Activated T-helper 1 cell treated with anti-CD3 and anti-CD28 coated beads, Interleukin-12 subunit alpha, Interleukin-12 subunit beta, Interleukin-2, Interleukin-4 antibody, amounts not matched to agents 30 ng/mL and 10 ng/mL and 1 ng/mL, durations not matched to agents 14 hours and 24 hours and 36 hours (primary cell): ENCODE measurements at places on chromosomes 2 and 18. TPM values are rescaled to one million over a fixed set of nuclear protein-coding genes. Genes with fewer than 3 reads are reported as not detected.

DNA sequence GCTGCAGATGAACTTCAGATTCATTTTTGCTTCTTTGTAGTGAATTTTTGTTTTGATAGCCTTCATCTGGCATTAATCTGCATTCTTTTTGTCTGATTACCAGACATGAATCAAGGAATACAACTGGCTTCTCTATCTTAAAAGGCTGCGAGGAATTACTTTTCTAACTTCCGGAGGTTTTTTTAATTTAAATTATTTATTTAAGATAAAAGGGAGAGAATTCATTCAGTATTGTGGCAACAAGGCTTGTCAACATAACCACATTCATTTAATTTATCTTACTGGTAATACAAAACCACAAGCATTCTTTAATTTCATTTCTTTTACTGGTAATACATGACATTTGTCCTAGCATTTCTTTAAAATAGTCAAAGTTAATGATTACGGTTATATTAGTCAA lies 36.0 kb downstream of the CSRNP3 start:
- no peak for DNase-seq

The SNED1 gene
- 1.6 and 2.5 TPM in 2 replicates for total RNA-seq

The SULT1C4 gene
- total RNA-seq: not detected in 2 replicates

- DNase-seq: no peak
Observed at GRCh38 chr2:232250246-232251175, 128.0 kb upstream of the ALPP start.

DNA sequence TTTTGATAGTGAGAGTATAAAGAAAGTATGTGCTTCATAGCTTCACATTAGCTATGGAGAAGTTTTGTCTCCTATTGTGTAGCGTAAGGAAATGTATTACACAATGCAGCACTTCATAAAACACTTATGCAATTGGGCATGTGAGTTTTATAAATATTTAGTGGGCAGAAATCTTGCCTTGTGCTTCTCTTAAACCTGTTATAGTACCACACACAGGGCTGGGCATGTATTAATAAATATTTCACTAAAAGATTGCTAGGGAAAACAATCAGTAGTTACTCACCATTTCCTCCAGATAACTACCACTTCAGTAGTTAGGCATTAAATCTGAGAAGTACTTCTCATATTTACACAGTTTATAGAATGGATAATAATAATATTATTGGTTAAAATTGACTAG lies 1080.8 kb upstream of the PIK3C3 start:
- DNase-seq: no peak

GRCh38 chr18:69956057-69956456 lies 8.4 kb upstream of the CD226 start:
- DNase-seq: no peak

DNA sequence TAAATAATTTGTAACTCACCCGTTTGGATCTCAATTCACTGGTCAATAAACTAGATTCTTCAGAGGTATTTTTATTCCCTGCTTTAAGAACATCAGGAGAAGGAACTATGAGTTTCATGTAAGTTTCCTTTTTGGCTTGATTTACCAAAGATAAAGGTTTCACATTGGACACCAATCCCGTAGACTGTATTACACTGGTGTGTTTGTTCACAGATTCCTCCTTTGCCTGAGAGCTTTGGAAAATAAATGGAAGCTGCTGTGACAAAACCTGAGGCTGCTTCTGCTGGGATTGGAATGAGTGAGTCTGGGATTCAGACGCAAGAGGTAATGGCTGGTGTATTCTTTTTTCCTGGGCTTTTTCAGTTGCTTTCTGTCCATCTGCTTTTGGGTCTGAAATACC lies 151.8 kb upstream of the WDSUB1 start:
- no peak for DNase-seq

DNA sequence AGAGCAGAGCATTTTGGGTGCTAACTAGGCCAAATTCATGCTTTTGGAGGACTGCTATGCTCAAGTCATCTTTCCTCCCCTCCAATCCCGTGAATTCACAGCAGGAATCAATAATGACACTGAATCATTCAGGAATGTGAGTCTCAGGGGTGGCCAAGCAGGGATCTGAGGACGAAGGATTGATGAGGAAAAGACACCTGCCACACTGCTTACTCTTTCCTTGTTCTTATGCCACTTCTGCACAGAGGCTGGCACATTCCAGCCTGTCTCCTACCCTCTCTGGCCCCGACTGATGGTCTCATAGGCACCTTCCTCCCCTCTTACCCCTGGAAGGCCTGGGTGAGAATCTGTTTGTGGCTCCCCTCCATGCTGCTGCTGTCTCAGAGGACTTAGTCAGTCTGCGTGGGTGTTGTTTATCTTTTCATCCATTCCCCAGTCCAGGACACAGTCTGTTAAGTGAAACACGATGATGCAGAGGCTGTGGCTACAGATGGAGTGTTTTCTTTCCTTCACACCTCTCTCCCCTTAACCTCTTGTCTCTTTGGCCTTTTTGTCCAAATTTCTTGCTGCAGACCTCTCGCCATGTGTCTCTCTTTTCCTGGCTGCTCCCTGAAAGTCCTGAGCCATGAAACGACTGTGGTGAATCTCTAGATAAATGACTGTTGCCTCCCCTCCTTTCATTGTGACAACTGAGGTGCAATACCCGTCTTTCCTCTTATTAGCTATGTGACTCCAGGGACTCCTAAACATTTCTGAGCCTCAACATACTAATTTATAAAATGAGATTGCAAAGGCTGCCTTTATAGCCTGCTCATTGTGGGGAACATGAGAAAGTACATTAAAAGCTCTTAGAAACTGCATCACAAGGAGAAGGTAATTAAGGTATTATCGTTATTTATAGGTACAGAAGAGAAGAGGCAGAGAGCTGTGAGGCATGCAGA lies 86.9 kb downstream of the RDH14 start:
- DNase-seq: no peak
